ENCODE measurements at places on chromosomes 11 and 22. TPM values are rescaled to one million over a fixed set of nuclear protein-coding genes. Genes with fewer than 3 reads are reported as not detected.

DNA sequence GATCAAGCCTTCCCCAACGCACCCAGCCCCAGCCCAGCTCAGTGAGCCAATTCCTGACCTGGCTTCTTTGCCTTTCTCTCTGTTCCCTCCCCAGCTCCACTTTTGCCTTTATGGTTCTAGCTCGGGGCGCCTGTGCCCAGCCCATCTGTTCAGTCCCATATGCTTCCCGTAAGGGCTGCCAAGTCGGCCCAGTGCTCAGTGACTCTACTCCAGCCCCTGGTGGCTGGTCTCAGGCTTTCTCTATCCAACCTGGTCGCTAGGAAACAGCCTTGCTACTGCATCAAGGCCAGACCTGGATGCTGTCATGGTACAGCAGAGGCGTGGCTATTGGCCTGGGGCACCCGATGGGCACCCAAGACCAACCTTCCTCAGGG lies 178.0 kb downstream of the DSCAML1 start:
- DNase-seq: no peak

GRCh38 chr11:86232556-86232955 lies 12.0 kb upstream of the EED start:
- DNase-seq: no peak

DGCR6 gene
- total RNA-seq: 0.35 TPM

NDUFC2 gene
- total RNA-seq: 107 TPM

ABCG4 gene
- not detected for total RNA-seq
